WTC11 (cell line): ENCODE measurements at places on chromosomes 6 and 20.

DNA sequence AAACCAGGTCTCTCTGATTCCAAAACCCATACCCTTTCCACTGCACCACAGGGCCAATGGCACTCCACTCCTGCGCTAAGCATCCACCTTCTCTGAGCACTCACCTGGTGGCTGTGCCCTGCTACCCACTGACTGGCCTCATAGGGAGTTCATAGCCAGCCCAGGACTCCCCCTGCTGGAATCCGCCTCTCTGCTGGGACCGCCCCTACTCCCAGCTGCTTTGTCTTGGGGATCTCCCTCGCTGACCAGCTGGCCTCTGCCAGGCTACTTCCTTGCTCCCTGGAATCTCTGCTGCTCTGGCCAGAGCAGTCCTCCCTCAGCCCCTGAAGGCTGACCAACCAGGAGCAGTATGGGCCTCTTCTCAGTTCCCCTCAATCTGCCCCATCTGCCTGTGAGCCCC is 129.7 kb downstream of the FAXC start:
- no peak overlapping the region for H3K27ac ChIP-seq
- H3K4me1 ChIP-seq = peaks cover 13% of the 10 kb centered on the region
- no peaks in the 10 kb centered on the region for H3K27me3 ChIP-seq
- H3K4me3 ChIP-seq = peak overlapping the region; percentile 18; the same call in 1 of the 2 replicates

GRCh38 chr6:8881663-8882062 is 446.3 kb upstream of the SLC35B3 start:
- no peaks in the 10 kb centered on the region for H3K4me1 ChIP-seq
- H3K36me3 ChIP-seq = no peaks in the 10 kb centered on the region
- H3K27ac ChIP-seq = no peak overlapping the region
- no peak overlapping the region for H3K4me3 ChIP-seq
- DNase-seq = no peak
- H3K27me3 ChIP-seq = no peaks in the 10 kb centered on the region

DNA sequence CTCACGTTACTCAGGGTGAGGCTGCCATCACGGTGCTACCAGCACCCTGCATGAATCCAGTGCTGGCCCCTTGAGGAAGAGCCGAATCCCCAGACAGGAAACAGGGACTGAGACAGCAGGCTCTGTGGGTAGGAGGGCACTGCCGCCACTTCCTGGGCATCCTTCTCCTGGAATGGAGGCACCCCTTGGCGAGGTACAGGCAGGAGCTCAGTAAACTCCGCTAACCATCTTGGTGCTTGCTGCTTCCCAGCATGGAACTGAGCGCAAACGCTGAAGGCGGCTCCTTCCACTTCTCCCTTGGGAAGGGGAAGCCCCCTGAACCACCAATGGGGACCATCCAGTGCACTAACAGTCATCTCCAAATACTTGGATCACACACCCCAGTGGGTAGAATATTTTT is 13.5 kb upstream of the CCDC167 start:
- H3K27me3 ChIP-seq = peaks cover 52% of the 10 kb centered on the region
- no peak for DNase-seq
- 0 out of 2 replicates have a peak, but pooled peaks cover 2% of the 10 kb centered on the region for H3K36me3 ChIP-seq
- H3K4me3 ChIP-seq = peak overlapping the region; percentile 53
- no peak overlapping the region for H3K27ac ChIP-seq
- H3K4me1 ChIP-seq = peaks cover 76% of the 10 kb centered on the region

- H3K4me1 ChIP-seq = 0 out of 2 replicates have a peak, but pooled peaks cover 2% of the 10 kb centered on the region
- no peak overlapping the region for H3K4me3 ChIP-seq
- H3K27me3 ChIP-seq = no peaks in the 10 kb centered on the region
- H3K36me3 ChIP-seq = no peaks in the 10 kb centered on the region
- H3K27ac ChIP-seq = no peak overlapping the region
Measured at GRCh38 chr6:135568379-135568778, 70.8 kb upstream of the AHI1 start.

DNA sequence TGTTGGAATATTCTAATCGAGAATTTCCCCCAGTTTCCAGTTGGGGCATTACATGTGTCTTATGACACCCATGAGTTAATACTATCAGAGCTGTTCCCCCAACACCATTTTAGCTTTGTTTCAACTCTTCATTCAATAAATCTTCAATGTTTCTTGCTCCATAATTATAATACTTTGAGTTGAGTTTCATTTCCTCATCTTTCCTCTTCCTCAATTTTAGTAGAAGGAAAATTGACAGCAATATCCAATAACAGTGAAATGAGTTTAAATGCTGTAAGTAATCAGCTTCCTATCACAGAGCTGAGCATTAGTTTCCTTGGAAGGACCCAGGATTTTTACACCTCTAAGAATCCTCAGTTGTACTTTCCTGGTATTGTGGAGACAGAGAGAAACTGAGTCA is 1.0 kb upstream of the STMND1 start:
- H3K27me3 ChIP-seq = peaks cover 49% of the 10 kb centered on the region
- H3K27ac ChIP-seq = no peak overlapping the region
- no peaks in the 10 kb centered on the region for H3K36me3 ChIP-seq
- no peak for DNase-seq
- no peak overlapping the region for H3K4me3 ChIP-seq

- H3K4me3 ChIP-seq = no peak overlapping the region
- DNase-seq = no peak
- H3K27me3 ChIP-seq = no peaks in the 10 kb centered on the region
Measured at GRCh38 chr20:31751126-31751525, 12.0 kb downstream of the TPX2 start.

DNA sequence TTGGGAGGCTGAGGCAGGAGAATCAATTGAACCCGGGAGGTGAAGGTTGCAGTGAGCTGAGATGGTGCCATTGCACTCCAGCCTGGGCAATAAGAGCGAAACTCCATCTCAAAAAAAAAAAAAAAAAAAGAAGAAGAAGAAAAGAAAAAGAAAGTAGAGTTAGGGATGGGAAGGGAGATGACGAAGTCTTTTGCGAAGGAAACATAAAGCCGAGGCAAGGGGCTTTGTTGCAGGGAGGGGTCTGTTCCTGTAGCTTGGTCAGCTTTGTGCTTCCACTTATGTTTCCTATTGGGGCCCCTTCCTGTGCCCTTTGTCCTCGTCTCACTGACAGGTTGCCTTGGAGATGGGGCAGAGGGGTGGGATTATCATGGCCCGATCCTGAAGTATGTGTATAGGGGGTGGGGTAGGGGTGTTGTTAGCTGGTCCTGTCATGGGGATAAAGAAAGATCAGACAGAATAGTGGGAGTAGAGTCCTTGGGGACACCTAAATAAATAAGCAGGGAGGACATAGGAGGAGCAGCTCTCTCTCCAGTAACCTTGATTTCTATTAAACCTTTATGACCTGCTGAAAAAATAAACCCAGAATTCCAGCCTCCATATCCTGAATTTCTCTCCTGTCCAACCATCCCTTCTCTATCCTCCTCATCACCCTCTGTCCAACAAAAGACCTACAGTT is 1.1 kb upstream of the CLIC1 start:
- H3K4me3 ChIP-seq = peak overlapping the region; percentile 93
- H3K36me3 ChIP-seq = peaks cover 22% of the 10 kb centered on the region
- peak overlapping the region; percentile 61 for H3K27ac ChIP-seq
